ENCODE measurements at places on chromosomes 4 and X.

- peak; percentile 75 for DNase-seq
These were observed 102.0 kb downstream of the PTTG2 start for GRCh38 chr4:38062088-38062775.

DNA sequence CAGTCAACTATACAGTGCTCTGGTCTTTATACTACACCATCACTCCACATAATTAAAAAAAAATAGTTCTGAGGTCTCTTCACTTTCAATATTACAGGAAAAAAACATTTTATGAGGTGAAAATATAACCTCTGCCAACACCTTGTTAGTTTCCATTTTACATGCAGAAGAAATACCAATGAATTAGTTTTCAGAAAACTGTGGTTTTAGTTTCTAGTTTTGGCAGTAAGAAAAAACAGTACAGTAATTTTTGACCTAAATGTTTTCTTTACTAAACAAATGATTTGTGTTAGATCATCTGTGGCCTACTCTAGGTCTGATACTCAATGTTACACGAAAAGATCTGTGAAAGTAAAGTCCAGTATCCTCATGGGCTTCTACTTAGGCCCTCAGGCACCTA lies 10.0 kb downstream of the SULT1E1 start:
- DNase-seq: no peak

DNA sequence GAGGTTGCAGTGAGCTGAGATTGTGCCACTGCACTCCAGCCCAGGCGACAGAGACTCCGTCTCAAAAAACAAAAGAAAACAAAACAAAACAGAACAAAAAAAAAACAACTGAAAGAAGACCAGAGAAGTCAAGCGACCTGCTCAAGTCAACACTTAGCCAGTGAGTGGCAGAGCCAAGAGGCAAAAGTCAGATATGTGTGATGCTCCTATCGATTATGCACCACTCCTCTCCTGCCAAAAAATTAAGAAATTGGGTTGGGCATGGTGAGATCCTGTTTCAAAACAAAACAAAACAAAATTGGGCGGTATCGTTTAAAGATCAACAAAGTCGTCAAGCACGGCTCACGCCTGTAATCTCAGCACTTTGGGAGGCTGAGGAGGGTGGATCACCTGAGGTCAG lies 137.7 kb downstream of the PDS5A start:
- no peak for DNase-seq

DNA sequence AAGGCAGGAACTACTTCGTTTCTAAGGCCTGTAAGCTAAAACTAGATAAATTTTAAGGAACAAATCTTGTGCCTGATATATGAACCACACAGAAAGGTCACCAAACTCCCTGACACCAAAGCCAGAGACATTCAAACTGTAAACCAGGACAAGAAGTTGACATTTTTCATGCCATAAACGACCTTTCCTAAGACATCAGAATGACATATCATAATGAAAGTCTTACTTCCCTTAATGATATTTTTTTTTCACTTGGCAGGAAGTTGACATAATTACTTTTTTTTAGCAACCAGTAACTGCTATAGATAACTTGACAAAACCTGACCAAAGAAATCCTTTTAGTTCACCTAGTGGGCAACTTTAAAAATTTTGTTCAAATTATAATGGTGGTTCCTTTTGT lies 231.5 kb upstream of the AGTR2 start:
- no peak for DNase-seq

DNA sequence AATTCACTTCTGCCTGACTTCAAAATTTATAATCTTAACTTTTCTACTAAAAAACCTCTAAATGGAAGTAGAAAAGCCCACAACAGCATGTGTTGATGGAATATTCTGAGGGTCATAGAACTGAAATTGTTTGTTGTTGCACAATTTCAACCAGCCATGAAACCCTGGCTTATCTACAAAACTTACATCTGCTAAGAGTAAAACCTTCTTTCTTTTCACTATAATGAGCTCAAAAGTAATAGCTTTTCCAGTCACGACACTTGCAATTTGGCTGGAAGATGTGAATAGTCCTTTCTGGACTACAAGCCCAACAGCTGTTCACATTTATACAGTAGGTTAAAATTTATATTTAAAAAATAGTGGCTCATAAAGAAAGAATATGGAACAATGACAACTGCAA lies 250.0 kb downstream of the GPAT3 start:
- DNase-seq: no peak

GRCh38 chrX:139831675-139832456 lies 101.0 kb downstream of the ATP11C start:
- DNase-seq: no peak

GRCh38 chr4:73901031-73901430 lies 31.8 kb downstream of the CXCL1 start:
- no peak for DNase-seq

DNA sequence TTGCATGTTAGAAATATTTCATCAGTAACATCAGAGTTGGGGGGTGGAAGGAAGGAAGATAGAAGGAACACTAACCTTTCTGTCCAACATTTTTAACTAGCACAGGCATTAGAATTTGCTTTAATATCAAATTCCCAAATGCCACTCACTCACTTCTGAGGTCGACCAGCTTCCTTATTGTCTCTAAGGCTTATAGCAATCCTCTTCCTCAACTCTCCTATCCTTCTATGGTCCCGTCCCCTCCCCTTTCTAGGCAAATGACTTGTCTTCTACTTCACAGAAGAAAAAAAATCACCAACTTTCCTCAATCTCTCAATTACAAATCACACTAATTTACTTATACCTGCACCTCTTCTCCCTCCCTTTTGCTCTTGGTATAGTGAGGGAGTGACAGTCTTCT lies 100.8 kb downstream of the ZAR1 start:
- DNase-seq: no peak

DNA sequence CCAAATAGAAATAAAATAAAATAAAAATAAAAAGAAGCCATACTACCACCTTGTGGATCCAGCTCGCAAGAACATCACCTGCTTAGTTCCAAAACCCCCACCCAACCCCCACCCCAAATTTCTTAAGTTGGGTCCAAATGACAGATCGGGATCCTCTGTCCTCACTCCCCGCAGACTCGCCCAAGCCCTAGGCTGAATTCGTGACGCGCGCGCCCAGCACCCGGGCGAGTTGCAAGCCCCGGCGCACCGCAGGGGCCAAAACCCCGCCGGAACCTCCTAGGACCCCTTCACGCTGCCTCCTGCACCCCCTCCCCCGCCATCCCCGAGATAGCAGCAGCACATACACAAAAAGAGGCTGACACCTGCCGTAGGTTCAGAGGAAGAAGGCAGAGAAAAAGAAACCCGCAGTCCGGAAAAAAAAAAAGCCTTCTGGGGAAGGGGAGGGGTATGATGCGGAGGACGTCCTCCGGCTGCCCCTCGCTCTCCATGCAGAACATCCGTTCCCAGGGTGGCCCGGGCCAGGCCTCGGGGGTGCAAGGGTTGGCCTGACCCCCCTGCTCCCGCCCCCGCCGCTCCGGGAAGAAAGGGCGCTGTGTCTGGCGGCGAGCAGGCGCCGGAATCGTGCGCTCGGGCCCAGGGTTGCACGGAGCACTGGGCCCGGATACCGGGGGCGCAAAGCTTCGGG lies 2.6 kb downstream of the NLGN4X start:
- DNase-seq: no peak

DNA sequence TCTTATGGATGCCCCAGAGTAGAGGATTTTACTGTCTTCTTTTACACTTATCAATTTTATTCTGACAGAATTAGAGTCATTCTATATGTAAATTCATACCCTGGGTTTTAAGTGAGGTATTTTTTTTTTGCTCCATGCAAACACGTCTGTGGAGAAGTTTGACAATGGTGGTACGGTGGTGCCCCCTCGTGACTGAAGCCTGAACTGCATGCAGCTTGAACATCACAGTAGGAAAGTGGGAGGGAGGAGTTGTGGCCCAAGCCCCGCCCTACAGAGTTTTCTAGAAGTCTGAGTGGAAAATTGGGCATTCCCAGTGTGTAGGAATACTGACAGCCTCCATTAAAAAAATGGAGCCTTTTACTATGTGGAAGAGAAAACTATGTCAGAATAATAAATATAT lies 73.3 kb upstream of the RAB40AL start:
- peak; percentile 85 for DNase-seq

DNA sequence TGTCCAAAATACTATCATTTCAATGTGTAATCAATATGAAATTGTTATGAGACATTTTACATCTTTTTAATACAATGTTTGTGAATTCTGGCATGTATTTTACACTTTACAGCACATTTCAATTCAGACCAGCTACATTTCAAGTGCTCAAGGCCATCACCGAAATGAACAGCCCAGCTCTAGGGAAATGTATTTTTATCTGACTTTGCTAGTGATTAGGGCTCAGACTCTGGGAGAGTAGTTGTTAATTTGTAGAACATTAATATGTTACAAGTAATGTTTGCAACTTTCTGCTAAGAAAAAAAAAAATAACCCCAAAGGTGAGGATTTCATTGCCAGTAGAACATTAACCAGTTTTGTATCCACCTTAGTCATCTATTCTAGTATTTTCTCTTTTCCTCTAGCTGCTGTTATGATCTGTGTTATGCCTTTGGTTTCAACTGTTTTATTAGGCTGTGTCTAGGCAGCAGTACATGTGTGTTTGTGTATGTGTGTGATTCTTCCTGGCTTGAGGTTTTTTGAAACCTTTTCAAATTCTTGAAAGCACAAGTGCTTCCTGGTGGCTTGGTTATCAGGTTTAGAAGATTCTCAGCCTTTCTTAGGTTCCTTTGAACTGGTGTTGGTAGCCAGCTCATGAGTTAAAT lies 125.9 kb downstream of the NSUN7 start:
- no peak for DNase-seq

GRCh38 chrX:53476371-53476770 lies 42.2 kb upstream of the HSD17B10 start:
- DNase-seq: no peak

DNA sequence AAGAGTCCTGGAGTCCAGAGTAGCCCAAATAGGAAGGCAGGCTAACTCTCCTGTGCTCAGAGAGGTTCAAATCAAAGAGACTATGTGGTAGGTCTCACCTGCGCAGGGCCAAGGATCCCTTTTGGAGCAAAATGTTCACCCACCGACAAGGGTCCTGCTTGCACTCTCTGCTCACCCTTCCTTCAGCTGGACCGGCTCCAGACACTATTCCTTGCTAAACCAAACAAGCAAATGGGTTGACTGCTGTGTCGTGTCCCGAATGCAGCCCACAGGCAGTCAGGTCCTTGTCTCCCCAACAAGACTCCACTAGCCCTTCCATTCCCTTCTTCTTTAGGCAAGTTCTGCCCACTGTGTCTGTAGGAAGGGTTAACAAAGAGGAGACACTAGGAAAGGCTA lies 760 bp downstream of the TRMT2B start:
- DNase-seq: no peak

DNA sequence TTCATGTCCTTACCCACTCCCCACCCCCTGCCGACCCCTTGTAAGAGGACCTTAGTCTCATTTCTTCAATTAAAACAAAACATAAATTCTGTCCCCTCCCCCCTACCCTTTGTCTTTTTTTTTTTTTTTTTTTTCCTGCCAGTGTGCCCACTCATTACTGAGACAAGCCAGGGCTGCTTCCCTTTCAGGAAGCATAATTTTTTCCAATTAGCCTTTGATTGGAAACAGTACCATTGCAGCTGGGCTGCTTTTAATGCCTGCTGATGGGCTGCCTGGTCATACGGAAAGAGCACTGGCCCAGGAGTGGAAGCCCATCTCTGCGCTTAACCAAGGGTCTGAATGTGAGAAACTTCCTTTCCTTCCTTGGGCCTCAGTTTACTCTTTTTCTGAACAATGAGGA lies 18.6 kb upstream of the CAPN6 start:
- no peak for DNase-seq

GRCh38 chr4:119559044-119559647 lies 69.5 kb downstream of the PDE5A start:
- no peak for DNase-seq

- DNase-seq: no peak
These were observed 219.0 kb upstream of the EMCN start for GRCh38 chr4:100736641-100737451.

- DNase-seq: peak; percentile 48
These were observed 601 bp upstream of the FGFBP2 start for GRCh38 chr4:15963576-15963975.

DNA sequence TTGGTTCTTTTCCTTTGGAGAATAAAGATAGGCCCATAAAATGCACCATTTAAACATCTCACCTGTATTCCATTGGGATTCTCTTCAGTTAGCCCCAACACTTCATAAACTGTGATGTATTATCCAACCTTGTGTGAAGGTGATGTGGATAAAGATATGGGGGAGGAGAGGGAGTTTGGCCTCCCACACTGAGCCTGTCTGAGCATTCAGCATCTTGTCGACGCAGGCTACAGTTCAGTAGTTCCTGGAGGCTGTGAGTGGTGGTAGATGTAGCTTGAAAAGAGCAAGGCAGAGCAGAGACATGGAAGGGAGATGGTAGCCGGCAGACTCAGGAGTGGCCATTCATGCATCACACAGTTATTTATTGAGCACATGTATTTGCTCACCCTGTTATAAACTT lies 292.4 kb upstream of the PITX2 start:
- no peak for DNase-seq

- DNase-seq: no peak
These were observed 44.3 kb upstream of the MTMR8 start for GRCh38 chrX:64439551-64439950.

DNA sequence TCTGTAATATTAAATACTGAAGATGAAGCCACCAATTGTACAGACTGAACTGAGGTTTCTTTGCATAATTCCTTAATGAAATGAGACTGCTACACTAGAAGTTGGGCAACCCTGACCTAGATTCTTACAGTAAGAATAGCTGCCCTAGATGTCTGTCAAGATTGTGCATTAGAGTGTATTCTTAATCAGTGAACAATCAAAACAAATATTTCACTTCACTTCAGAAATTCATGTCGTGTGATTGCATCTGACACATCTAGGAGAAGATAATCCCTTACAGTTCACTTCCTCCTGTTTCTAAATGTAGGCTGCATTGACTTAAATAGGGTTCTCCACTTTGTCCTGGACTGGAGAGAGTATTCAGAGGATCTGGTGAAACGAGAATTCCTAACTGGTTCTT lies 283.1 kb downstream of the HNRNPD start:
- no peak for DNase-seq

DNA sequence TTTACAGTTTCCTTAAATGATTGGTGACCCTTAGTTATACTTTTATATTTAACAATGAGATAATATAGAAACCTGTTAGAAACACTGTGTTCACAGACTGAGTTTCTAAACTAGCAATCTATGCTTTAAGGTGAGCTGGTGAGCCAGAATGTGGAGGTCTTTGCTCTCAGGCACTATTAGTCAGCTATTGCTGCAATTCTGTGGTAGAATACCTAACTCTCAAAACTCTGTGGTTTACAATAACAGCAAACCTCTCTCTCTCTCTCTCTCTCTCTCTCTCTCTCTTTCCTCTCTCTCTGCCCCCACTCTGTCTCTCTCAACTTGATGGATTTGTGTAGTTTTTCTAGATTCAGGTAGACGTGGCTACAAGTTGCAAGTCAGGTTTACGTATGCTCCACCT lies 17.6 kb upstream of the LCORL start:
- DNase-seq: no peak

DNA sequence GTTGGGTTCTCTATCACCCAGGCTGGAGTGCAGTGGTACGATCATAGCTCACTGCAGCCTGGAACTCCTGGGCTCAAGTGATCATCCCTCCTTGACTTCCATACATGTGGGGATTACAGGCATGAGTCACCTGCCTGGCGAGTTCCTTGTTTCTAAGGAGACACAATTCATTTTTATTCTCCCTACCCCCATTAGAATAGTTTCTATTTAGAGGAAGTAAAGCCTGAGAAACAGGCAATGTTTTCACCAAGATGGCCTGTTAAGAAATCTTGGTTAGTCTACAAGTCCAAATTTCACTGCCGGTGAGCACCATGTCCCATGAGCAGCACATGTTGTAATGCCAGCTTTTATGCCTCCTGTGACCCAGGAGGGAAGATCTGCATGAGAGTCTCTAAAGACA lies 5.7 kb downstream of the CYBB start:
- no peak for DNase-seq
